A172 (cell line): ENCODE measurements at places on chromosomes 3 and 15.
A peak's percentile ranks its signal among the peaks of the same experiment; 100 is the strongest.

GRCh38 chr15:85475711-85476110 is 95.3 kb downstream of the AKAP13 start:
- no peak for DNase-seq

GRCh38 chr15:33043636-33044035 is 150.9 kb downstream of the FMN1 start:
- DNase-seq: no peak

DNA sequence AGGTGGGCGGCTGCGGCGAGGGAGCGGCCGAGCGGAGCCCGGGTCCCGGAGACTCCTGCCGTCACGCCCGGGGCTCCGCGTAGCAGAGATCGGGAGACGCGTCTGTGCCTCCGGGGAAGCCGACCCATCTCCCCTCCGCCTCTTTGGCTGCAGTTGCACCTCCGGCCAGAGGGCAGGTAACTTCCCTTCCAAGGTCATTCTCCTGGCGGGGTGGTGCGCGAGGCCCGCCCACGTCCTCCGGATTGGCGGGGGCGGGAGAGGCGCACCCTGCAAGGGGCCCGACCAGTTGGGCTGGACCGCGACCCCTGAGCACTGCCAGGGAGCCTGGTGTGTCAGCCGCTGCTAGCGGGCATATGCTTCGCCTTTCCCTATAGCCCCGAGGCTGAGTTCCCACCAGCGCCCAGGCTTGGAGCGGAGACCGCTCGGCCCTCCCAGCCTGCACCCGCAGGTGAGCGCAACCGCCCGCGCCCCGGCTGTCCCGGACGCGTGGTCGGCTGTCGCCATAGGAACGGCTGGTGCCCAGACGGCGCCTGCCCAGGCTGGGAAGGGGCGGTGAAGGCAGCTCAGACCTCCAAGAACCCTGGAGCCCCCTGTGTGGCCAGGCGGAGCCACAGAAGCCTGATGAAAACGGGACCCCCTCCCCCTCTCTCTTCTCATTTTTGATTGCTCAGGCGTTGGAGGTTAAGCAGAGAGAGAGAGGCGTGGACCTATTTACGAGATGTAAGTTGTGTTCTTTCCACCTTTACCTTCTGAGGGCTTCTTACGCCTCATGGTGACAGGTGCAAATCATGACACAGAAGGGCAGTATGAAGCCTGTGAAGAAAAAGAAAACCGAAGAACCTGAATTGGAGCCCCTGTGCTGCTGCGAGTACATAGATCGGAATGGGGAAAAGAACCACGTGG is 453 bp downstream of the ZDHHC23 start:
- DNase-seq: no peak

GRCh38 chr3:46546896-46547440 is 19.1 kb downstream of the LRRC2 start:
- DNase-seq: no peak

DNA sequence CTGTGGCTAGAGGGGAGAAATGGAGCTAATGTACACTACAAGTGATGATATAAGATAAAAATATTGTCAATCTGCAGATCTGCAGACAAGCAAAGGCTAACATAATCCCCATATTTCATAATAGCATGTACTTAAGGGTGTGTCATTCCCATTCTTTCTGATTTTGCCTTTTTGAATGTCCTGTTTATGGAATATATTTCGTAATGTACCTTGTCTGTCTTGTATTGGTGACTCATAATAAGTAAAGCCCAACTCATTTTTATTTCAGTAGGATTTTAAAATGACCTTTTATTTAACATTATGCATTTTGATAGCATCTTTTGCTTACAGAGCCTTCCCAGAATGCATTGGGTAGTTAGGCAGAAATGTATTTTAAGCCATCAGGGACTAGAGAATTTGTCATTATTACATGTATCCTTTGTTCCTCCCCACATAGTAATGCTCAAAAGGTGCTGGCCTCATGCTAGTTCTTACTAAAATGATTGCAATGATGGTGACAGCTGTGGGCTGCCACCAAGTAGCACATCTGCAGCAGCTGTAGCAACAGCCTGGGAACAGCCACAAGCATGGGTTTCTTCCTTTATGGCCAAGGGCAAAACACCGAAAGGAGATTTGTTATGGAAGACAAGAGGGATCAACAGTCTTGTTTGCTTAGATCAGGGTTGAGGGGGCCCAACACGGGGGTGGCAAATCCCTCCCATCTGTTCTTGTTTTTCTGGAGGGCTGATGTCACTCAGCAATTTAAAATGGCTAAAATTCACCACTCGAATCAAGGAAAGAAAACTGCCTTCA is 188.5 kb downstream of the CADPS start:
- no peak for DNase-seq

DNA sequence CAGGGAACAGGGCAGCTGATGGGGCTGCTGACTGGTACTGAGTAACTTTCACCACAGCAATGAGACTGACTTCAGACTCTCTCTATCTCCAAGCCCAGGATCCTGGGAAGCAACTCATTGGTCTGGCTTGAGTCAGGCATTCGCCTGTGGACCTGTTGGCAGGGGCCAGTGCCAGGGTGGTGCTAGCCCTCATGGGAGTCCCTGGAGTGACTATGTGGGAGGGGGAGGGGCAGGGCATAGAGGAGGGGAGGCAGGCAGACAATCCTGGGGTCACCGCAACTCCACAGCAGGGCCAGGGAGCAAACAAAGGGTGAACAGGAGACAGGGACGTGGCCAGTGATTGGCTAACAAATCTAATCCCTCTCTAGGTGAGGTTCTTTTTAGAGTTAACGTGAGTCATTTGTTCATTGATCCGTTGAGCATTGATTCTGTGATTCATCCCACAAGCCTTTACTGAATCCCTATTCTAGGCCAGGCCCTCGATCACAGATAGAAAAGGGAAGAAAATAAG is 71.8 kb downstream of the CEMIP start:
- no peak for DNase-seq

- DNase-seq: no peak
Measured at GRCh38 chr3:105490045-105490444, 123.3 kb downstream of the ALCAM start.

DNA sequence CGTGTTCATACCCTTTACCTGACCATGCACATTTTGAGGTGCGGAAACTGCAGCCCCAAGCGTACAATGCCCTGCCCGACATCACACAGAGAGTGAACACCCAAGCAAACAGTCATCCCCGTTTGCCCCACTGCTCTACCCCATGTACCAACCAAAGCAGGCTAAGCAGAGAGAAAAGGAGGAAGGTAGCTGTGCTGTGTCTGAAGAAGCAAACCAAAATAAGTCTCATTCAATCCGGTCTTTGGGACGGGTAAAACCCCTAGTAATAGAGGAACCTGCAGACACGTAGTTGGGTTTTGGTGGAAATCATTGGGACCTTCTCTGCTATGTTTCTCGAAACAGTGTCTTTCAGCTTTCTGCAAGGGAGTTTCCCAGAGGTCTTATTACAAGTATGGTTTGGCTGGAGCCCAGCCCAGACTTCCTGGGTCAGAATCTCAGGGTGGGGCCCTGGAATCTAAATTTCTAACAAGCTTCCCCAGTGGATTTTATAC is 164.6 kb upstream of the HES1 start:
- peak; percentile 79 for DNase-seq

DNA sequence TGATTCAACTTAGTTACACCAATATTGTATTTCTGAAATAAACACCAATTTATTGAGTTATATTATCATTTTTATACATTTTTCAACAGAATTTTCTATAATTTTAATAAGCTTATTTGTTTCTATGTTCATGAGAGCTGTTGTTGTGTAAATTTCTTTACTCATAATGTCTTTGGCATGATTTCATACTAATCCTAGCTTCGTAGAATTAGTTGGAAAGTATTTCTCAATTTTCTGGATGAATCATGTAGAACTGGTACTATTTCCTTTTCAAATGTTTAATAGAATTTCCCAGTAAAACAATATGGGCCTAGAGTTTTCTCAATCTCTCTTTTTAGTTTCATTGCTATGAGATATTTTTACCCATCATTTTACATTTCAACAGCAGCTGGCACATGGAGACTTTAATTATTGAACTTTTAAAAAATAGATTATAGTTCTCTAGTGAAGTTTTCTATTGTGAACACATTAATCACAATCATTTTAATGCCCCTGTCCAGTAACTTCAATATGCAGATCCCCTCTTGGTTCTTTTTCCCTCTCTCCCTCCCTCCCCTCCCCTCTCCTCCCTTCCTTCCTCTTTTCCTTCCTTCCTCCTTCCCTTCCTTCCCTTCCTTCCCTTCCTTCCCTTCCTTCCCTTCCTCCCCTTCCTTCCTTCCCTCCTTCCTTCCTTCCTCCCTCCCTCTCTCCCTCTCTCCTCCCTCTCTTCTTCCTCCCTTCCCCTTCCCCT is 1357.1 kb downstream of the ZPLD1 start:
- DNase-seq: no peak

DNA sequence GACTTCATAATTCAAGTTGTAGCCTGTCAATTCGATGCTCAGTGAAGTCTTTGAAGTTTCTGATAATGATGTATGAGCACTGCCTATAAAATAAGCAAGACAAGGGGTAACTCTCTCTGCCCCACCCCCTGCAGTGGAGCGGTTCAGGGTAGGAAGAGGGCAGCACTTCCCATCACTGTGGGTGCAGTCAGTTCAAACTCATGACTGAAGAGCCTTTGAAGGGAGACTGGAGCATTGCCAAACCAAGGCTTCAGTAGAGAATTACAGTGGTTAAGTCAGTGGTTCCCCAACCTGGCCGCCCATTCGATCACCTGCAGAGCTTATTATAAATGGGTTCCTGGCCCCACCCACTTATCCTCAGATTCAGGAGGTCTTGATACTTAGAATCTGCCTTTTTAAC is 190.6 kb downstream of the SHQ1 start:
- peak; percentile 58 for DNase-seq

GRCh38 chr3:69020424-69020823 is 6.9 kb upstream of the EOGT start:
- no peak for DNase-seq

- DNase-seq: peak; percentile 88
Measured at GRCh38 chr15:59349680-59350420, 22.8 kb downstream of the MYO1E start.
